Activated CD4-positive, alpha-beta T cell treated with anti-CD3 and anti-CD28 coated beads, Interleukin-2, amount 50 U/mL, for 48 hours (primary cell): ENCODE measurements at places on chromosomes 3 and 15.

DNA sequence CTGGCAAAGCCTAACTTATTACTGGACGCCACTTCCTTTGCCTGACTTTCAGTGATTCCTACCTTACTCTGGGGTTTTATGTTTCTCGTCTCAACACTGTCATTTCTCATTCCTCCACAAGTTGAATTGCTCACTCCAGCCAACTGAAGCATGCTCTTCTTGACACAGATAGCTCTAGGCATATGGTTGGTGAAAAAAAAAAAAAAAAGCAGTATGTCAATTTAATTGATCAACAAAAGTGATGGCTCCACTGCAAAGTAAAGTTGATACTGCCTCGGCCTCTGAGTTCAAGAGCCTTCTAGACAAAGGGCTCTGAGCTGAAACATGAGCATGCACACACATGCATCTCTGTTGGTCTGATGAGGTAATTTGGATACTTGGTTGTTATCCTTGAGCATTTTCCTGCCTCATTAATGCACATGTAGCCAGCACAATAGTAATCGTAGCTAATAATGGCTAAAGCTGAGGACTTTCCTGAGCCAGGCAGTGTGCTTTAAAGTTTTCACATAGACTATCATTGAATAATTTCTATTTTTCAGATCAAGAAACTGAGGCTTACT is 21.4 kb upstream of the UBE2Q2 start:
- DNase-seq: no peak

- no peak for DNase-seq
Observed at GRCh38 chr3:175695251-175695650, 836.1 kb downstream of the NAALADL2 start.

- no peak for DNase-seq
Observed at GRCh38 chr15:50636146-50636545, 50.5 kb downstream of the TRPM7 start.

DNA sequence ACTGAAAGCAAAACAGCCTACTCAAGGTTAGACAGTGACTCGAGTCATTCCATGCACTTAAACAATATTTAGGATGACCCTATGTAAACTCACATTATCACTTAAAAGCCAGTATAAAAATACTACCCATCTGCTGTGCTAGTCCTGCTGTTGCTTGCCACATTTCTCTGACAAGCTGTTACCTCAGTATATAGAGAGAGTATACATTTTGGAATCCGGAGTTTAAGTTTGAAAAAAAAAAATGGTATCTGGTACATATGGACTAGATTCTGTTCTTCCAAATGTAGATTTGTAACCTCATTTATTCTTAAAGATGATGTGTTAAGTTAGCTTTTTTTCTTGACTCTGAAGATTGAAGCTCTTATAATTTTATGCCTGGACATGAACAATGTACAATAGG is 503.8 kb upstream of the TPRG1 start:
- DNase-seq: no peak

GRCh38 chr15:27865926-27866325 is 233.2 kb downstream of the OCA2 start:
- no peak for DNase-seq

DNA sequence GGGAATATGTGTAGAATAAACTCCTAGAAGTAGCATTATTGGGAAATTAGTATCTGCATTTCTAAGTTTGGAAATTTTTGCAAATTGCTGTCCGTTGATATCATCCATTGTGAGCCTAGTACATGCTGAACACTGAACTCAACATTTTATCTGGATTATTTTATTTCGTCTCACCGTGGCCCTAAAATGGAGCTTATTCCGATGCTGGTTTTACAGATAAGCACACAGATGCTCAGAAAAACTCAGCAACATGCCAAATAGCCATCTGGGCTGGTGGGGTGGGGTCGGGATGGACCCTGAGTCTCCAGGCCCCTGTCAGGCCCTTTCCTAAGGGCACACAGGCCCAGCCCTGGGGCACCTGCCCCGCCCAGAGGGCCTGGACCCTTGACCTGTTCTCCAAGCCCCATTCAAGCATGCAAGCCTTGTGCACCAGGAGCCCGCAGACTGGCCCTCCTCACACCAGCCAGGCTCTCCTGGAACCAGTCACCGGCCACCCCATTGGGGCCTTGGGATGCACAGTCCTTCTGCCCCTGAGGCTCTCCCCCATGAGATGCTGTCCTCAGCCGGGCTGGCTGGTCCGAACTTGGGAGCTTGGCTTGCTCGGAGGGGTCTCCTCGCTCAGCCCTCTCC is 20.7 kb upstream of the KLF13 start:
- DNase-seq: no peak

GRCh38 chr3:143794793-143795462 is 53.3 kb downstream of the SLC9A9 start:
- no peak for DNase-seq

DNA sequence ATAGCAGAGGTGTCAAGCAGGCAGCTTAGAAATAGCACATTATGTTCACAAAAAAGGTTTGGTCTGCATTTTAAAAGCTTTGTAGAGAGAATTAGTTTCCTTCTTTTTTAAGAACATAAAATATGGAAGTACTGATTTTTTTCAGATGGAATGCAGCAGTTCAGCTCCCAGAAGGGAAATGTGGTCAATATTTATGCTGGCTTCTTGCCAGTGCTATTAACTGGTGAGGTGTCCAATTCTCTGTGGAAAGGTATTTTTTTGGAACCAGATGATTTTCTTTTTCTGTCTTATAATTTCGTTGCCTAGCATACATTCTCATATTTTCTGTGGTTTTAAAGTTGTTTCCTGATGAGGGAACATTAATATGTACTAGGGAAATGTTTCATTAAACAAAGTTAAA is 211.4 kb upstream of the ZNF385D start:
- DNase-seq: no peak

- no peak for DNase-seq
Observed at GRCh38 chr15:77487469-77487842, 66.8 kb downstream of the HMG20A start.

- DNase-seq: no peak
Observed at GRCh38 chr15:75570126-75570845, 8.8 kb downstream of the PTPN9 start.

DNA sequence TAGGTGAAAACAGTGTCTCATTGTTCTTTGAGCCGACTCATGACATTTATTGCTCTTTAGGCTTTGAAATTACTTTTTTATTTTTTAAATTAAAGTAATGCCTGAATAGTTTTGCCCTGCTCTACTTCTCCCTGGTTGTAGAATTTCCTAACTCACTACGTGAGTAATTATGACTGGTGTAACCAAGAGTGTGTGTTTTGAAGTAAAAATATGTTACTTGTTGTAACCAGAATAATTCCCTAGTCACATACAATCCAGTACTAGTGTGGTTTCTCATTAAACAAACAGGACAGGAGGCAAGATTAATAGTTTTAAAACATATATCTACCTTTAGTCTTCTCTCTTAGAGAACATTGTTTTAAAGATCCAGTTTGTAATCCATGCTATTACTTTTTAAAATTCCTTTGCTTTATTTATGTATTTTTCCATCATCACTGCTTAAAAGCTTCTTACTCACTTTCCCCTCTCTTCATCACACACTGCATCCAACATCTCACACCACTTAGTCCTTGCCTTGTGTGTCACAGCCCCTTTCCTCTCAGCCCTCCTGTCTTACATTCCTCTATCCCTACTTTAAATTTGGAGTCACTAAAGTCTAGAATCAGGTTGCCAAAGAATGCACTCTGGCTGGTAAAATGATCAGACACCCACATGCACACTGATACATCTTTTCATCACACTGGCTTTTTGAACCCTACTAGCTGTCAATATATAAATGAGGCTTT is 219.7 kb downstream of the WNT5A start:
- no peak for DNase-seq

- no peak for DNase-seq
Observed at GRCh38 chr3:30644615-30645014, 38.2 kb downstream of the TGFBR2 start.

DNA sequence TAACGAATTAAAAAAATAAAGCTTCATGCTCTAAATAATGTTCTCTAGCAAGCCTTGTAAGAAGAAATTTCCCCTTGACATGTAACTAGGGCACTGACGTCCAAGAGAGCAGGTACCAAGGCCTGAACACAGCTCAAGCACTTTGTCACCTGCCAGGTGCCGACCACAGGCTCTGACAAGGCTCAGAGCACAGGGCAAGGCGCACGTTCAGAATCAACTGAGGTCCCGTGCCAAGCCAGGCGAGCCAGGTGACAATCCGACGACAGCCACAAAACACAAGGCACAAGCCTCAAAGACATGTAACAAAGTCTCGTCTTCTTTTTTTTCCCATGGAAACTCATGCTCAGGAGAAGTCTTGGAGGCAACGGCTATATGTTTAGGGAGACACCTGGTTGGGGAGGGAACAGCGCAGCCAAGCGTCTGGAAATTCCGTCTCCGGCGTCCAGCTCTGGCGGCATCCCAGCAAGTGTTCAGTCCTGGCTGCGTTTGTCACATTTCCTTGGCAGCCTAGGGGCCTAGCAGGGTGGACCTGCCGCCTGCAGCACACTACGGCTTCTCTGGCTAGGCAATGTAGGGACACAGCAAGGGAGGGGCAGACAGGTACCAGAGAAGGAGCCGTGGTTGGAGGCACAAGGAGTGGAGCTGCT is 76.7 kb downstream of the ADAMTS17 start:
- DNase-seq: no peak

DNA sequence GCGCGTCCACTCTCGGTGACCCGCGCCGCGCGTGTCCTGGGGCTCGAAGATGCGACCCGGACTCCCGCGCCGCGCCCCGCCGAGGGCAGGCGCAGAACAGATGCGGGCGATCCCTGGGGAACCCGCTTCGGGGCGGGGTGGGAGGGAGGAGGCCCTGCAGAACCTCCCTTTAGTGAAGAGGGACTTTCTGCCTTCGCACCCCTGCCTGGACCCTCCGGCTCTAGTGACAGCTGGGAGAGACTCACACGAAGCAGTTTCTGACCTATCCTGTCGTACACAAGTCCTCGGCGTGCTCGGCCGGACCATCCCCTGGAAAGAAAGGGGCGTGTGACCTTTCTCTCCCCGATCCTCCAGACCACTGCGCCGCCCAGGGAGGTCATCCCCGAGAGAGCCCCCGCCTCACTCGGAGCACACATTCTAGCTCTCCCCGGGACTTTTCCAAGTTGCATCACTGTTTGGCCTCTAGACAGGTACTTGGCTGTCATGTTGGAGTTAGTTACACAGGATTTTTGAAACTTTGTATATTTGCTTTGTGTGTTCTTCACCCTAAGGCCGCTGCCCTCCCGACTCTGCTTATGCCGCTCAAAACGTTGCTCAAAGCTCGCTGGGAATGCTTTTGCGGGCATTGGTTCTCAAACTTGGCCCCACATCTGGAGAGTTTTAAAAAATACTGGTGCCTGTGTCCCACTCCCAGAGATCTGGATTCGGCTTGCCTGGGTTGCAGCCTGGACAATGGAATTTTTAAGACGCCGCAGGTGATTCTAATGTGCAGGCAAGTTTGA is 582 bp downstream of the CGNL1 start:
- no peak for DNase-seq

DNA sequence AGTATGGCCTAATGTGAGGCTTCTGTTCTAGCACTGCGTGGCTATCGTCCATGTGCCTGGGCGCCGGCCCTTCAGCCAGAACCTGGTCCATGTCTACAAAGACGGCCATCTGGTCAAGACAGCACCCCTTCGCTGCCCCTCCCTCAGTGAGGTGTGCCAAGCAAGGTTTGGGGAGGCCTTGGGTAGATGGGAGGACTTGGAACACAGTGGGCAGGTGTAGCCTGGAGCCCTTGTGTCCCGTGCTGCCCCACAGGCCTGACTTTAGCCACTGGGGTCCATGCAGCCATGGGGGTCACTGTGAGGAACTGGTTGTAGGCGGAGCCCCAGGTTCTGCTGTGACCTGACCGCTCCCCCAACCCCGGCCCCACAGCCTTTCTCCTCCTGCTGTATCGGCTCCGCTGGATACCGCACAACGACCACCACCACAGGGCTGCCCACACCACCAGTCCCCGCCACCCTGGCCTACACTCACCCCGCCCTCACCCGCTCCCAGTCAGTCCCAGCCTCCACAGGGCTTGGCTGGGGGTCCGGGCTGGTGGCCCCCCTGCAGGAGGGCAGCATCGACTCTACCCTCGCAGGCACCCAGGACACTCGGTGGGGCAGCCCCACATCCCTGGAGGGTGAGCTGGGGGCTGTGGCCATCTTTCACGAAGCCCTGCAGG is 16.6 kb downstream of the NBEAL2 start:
- no peak for DNase-seq

GRCh38 chr3:156142702-156143101 is 22.3 kb downstream of the KCNAB1 start:
- no peak for DNase-seq

GRCh38 chr3:132343018-132343612 is 25.9 kb downstream of the ACP3 start:
- DNase-seq: no peak

DNA sequence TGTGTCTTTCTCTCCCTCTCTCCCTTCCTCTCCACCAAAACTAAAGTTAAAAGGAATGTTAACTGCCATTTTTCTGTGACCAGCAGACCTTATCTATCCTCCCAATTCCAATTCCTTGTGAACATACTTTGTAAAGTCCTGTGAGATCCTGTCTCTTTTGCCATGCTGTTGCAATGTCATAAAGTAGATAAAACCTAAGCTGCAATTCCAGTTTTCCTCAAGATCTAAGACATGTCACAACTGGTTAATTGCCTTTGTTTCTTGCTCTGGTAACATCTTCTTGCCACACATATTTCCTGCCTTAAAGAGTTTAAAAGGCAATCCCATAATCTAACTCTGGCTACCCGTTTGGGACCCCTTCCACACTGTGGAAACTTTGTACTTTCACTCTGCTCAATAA is 188.7 kb downstream of the PYDC2 start:
- DNase-seq: no peak

- DNase-seq: no peak
Observed at GRCh38 chr15:41860049-41860828, 21.6 kb downstream of the PLA2G4B start.

DNA sequence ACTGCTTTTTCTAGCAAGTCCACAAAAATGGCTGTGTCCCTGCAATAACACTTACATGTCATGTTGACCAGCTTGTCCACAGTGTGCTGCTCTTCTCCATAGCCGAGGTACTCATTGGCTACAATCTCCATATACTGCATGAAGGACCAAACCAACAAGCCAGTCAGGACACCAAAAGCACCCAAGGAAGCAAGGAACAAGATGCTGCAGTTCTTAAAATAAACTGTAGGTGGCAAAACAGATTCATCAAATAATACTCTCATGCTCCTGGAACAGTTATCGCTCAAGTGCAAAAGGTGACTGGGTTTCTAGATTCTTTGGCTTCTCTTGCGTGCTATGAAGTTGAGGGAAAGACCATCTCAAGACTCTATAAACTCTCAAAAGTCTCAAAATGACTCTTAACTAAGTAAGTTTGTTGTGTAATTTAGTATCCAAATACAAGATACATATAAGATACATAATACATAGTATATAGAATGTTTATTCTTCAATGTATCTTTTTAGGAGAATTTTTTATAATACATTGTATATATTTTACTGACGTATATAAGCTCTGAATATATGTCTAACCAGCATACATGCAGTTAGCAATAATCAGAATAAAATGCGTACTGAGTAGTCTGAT is 57.0 kb downstream of the NEK10 start:
- DNase-seq: no peak

DNA sequence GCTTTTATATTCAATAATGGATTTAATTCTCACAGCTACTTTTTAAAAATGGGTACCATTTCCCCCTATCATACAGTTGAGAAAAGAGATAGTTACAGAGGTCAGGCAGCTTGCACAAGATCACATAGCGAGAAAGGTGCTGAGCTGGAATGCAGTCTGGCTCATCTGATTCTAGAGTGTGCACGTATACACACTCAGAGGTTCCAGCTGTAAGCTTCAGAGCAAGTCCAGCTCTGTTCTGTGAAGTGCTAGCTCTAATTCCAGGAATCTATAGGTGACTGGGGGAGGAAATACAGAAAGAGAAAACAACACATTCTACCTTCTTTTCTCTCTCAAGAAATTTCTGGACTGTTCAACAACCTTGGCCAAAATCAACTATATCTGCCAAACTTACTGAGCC is 318.7 kb downstream of the FOXP1 start:
- DNase-seq: no peak
